ENCODE measurements at places on chromosomes 2 and 18.
A peak's percentile ranks its signal among the peaks of the same experiment; 100 is the strongest.

DNA sequence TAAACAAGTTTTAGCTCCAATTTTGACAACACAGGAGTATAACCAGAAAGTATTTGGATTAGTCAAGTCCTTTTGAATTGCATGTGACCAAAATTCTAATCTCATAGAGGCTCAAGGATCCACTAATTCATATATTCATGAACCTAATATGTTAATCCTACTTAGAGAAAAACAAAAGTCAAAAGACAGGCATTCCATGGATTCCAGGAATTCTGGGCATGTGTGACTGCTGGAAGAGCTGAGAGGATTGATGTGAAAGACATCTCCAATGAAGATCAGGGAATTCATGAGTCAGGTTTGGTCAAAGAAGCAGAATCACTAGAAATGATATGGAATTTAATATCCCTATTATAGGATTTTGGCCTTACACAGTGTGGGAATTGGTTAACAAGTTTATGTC, 1494.6 kb upstream of the DDX18 start:
- DNase-seq: no peak

- DNase-seq: no peak
Observed at GRCh38 chr2:112701052-112701451, 19.8 kb upstream of the NT5DC4 start.

DNA sequence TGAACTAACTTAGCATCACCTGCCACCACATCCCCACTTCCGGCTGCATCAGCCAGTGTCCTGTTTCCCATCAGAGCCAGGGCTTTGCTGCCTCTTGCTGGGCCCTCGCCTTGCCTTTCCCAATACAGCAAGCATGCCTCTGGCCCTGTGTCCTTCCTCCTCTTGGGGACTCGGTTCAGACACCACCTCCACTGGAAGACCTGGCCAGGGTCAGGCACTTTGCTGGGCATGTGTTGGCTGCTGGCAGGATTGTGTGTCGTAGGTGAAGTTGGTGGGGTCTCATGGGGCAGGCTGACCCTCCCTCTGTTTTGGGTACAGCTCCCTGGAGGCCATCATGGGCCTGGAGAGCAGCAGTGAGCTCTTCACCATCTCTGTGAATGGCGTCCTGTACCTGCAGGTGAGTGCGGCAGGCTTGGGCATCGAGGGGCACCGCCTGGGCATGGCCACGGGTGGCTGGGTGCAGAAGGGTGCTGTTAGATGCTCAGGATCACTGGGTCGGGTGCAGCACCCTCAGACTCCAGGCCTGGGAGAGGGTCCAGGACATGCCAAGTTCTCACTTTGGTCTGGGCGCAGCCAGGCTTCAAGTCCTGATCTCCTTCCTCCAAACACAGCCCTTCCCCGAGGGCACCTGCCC, 6.6 kb downstream of the ERFE start:
- DNase-seq: no peak

- no peak for DNase-seq
Observed at GRCh38 chr2:182165202-182165601, 179.5 kb downstream of the PPP1R1C start.

- DNase-seq: no peak
Observed at GRCh38 chr2:69780921-69781320, 39.0 kb downstream of the ANXA4 start.

DNA sequence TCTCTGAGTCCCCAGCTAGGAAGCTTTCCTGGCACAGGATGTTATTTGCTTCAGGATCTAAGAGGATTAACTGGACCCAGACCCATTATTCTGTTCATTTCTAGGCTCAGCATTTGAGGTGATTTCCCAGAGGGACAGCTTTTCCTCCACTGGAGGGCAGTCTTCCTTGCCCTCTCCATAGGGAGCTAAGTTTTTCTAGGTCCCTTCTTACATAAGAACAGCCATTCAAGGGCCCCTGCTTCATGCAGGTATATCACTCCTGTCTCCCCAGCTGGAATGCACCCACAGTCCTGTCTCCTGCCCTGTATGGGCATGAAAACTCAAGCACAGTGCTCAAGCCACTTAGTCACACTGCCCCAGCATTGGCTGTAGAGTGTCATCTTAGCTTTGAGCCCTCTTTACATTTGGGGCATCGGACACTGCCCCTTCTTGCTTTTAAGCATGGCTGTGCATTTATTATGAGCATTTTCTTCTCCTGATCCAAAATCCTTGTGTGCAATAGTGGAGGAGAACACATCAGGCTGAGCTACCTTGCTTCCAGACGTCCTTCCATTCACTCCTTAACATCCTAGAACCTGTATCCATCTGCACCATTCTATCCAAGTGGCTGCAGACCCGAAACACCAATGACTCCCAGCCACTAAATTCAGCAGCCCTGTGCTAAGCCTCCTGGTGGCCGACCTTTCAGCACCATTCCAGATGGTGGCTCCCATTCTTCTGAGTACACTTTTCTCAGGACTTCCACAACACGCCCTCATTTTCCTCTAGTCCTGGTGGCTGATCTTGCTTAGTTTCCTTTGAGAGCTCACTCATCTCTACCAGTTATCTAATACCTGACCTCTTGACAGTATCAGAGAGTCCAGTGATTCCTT, 80.0 kb downstream of the COPS8 start:
- no peak for DNase-seq

DNA sequence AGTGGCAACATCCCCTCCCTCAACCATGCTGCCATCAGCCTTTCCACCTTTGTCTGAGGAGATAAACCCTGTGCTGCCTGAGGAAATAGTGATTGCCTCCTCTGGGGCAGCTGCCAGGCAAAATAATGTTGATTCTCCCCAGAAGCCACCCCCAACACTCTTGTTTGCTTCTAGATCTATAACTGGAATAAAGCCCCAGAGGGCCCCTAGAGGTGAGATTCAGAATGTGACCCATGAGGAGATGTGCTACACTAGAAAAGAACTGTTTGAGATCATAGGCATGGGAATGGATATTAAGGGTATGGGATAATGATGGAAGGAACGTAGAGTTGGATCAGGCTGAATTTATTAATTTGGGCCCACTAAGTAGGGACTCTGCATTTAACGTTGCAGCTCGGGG, 116.3 kb upstream of the RMP24 start:
- no peak for DNase-seq

GRCh38 chr2:75896779-75897366, 186.2 kb upstream of the GCFC2 start:
- no peak for DNase-seq

DNA sequence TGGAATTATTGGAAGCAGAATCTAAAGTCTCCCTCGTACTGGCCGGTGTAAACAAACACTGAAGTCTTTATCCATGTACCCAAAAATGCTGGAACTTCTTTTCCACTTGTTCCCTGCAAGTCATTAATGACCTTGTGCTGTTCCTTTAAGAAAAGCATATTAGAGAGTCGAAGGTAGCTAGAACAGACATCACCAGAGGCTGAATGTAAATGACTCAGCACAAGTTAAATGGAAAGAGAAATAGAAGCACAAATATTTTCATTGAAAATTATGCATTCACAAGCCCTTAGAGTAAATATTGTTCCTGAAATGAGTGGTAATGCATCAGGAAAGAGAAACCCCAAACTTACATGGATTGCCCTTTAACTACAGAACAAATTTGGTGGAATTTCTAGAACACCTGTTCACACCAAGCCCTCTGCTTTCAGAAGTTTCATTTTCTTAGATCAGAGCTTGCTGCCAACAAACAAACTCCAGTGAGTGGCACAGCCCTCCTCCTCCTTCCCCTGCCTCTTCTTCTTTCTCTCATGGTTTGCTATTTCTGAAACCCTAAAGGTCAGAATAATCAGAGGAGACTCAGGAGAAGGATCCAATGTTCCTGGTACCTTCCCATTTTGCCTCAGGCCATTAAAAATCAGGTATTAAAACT, 264.3 kb downstream of the TXNL1 start:
- DNase-seq: no peak

DNA sequence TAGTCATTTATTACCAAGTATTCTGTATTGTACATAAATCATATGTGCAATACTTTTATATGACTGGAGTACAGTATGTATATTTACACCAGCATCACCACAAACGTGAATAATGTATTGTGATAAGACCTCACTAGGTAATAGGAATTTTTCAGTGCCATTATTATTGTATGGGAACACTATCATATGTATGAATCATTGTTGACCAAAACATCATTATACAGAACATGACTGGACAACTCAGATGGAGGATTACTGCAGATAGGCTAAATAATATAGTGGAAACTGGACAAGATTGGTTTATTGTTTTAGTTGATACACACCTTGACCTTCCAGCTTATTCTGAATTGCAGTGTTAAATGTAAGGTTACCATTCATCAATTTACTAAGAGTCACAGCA, 33.4 kb downstream of the VAPA start:
- no peak for DNase-seq

DNA sequence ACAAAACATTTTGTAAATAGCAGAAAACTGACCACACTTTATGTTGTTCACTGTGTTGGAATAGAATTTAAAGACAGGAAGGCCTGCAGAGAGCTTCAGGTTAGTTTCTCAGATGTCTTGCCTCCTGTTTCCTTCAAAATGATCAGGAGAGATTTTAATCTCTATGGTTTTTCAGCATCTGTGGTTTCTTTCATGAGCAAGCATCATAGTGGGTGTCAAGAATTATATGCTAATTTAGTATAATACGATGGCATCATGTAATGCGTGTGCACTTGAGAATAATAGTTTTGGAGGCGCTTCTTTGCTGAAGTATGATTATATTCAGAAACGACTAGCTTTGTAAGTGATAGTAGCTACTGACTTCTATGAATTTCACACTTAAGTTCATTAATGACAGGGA, 149.9 kb downstream of the PLCL1 start:
- DNase-seq: no peak

DNA sequence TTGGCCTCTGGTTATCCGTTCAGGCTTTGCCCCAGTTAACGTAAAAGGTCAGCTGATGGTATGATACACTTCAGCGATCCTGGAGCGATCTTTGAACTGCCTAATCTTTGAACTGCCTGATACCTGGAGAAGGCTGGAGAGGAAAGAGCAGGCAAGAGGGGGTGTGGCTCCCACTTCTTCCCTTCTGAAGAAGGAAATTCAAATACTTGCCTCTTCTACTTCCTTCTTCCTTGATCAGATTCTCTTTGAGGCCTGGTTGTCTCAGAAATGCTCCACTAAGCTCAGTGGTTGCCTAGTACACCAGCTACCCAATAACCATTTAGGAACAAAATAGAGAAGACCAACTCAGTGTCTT, 619 bp downstream of the GALM start:
- DNase-seq: peak; percentile 3

GRCh38 chr2:238106698-238107524, 6.8 kb downstream of the ESPNL start:
- no peak for DNase-seq

DNA sequence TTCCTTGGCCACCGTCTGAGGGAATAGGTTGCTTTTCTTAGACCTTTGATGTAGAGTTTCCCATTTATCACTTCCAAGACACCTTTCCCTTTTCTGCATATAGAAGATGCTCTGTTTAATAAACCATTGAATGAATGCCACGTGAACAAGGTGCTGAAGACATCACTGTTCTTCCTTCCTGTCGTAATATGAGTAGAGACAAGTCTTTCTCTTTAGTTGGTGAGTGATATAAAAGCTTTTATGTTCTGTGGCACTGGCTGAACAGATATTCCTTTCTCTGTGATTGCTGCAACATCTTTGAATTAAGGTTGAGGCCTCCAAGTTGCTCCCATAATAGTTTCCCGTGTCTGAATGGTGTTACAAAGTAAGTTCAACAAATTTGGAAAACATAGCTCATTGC, 38.7 kb downstream of the TTC39C start:
- DNase-seq: no peak

GRCh38 chr2:2560374-2561015, 229.4 kb upstream of the MYT1L start:
- no peak for DNase-seq

GRCh38 chr2:18959952-18960717, 370.8 kb upstream of the NT5C1B start:
- peak; percentile 92 for DNase-seq

DNA sequence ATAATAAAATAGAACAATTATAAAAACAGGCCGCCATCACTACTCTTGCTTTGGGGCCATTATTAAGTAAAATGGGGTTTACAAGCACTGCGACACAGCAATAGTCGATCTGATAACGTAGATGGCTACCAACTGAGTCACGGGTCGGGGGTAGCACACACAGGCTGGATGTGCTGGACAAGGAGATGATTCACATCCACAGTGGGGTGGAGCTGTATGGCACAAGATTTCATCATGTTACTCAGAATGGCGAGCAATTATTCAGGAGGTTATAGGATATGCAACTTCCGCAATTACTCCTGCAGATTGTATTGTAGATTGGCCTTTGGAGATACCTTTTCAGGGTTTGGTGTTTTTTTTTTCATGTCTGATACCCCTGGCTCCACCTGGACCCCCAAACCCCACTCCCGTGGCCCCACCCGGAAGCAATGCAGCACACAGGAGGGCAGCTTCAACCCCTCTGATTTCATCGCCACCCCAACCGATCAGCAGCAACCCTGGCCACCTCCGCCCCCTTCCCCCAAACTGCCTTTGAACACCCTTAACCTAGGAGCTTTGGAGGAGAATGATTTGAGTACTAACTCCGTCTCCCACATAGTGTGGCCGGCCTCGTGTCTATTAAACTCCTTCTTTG, 21.4 kb upstream of the MLPH start:
- peak; percentile 89 for DNase-seq

DNA sequence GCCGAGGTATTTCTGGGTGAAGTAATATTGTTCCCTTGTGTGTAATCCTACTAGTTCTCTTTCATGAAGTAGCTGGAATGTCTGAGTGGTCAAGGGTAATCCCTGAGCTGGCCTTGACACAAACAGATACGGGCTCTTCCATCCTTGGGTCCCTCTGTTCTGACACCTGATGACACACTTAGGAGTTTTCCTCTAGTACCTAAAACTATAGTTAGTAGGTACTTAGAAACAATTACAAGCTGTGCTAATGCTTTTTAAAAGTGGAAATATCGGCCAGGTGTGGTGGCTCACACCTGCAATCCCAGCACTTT, 59.2 kb upstream of the IL1R1 start:
- DNase-seq: no peak

- no peak for DNase-seq
Observed at GRCh38 chr18:30618567-30618966, 424.0 kb downstream of the DSC3 start.

GRCh38 chr2:223457301-223457700, 144.9 kb downstream of the SCG2 start:
- DNase-seq: no peak

DNA sequence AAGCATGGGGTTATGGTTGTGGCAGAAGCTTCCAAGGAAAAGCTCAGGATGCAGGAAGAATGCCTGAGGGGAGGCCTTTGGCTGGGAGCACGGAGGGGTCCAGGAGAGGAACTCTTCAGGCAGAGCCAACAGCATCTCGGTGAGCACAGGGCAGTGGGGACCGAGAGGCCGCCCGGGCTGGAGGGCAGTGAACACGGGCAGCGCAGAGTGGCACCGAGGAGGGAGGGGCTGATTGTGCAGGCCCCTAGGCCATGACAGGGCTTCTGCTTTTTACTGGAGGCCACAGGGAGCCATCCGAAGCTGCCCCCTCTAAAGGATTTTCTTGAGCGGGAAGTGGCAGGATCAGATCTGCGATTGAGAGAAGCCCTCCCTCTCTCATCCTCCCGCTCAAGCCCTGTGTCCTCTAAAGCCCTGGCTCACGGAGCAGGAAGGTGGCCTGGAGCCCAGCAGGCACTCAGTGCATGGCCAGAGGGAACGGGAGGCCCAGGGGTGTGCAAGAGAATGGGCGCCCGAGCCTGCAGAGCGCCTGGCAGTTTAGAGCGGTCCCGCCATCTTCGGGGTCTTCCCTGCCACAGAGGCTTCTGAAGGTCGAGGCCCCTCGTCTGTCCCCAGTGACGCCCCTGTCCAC, 110.0 kb upstream of the STON1 start:
- no peak for DNase-seq

Data from AG10803 (cell line).